Activated naive CD4-positive, alpha-beta T cell treated with anti-CD3 and anti-CD28 coated beads, Interleukin-2, amount 50 U/mL, for 16 hours (primary cell): ENCODE measurements at places on chromosomes 5 and 9.

- DNase-seq, result no peak
These were observed 539.9 kb downstream of the BRINP1 start for GRCh38 chr9:118829334-118829733.

GRCh38 chr5:159094745-159095144, 5.0 kb downstream of the EBF1 start:
- peak; percentile 59 for DNase-seq

GRCh38 chr9:1400983-1401382, 350.8 kb downstream of the DMRT2 start:
- peak; percentile 12 for DNase-seq

DNA sequence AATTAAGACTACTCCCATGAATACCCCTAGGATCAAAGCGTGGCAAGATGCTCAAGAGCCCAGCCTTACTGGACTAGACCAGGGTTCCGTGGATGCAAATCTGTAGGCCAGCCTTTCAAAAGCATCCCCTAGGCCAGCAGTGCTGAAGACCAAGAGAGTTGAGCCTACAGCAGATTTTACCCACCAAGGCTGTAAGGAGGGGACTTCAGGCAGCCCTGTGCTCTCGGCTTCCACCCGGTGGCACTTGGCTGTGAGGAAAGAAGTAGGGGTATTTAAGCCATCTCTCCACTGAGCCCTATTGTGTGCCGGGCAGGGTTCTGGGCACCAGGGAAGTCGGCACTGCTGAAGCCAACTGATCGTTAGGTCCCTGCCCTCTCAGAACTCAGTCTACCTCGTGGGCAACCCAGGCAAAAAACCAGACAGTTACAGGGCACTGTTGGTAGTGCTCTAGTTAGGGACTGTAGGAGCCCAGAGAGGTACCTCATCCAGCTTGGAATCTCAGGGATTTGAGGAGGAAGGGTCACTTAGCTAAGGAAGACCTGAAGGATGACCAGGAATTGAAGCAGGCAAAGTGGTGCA, 25.5 kb downstream of the TCF7 start:
- no peak for DNase-seq

GRCh38 chr9:19511694-19512093, 102.9 kb downstream of the ACER2 start:
- no peak for DNase-seq

- peak; percentile 70 for DNase-seq
These were observed at the start of gene DNM1 for GRCh38 chr9:128203024-128203706. DNM1 (plus strand) TSS chr9:128203379; CDS start chr9:128203471, 92 bp downstream.
